ENCODE measurements at places on chromosomes 11 and 22.

DNA sequence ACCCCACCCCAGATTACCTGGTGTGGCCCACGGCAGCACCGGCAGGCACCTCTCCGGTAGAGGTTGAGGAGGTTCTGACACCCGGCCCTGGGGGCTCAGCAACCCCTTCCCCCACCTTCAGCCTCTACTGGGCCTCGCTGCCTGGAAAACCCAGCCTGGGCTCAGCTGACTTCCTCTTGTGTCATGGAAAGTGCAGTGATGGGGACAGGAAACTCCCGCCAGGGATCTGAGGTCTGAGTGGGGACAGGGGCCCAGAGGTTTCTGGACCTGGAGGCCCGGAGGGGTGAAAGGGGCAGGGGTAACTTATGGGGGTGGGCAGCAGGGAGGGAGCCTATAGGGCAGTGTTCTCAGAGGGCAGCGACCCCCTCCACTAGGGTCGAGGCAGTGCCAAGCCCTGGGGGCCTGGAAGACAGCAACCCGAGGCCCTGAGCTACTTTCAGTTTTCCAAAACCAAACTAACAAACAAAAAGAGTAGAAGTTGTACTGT is 10.0 kb upstream of the CD5 start:
- DNase-seq: no peak

DNA sequence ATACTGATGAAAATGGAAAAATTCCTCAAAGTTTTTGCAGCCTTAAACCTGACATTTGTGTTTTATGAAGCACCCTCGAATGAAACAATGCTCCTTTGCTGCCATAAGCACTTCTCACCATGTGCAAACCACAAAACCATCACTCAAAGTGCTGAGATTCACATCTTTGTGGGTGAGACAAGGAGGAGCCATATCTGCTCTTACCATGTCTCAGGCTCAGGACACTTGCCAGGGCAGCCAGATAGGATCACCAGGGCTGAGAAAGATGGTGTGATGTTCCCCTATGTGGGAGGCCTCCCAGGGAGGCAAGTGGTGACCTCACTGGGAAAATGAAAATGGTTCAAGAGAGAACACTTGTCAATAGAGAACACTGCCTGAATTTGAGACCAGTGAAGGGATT is 120.4 kb downstream of the CCDC34 start:
- no peak for DNase-seq

- no peak for DNase-seq
Measured at GRCh38 chr11:78667461-78667860, 92.8 kb upstream of the NARS2 start.

DNA sequence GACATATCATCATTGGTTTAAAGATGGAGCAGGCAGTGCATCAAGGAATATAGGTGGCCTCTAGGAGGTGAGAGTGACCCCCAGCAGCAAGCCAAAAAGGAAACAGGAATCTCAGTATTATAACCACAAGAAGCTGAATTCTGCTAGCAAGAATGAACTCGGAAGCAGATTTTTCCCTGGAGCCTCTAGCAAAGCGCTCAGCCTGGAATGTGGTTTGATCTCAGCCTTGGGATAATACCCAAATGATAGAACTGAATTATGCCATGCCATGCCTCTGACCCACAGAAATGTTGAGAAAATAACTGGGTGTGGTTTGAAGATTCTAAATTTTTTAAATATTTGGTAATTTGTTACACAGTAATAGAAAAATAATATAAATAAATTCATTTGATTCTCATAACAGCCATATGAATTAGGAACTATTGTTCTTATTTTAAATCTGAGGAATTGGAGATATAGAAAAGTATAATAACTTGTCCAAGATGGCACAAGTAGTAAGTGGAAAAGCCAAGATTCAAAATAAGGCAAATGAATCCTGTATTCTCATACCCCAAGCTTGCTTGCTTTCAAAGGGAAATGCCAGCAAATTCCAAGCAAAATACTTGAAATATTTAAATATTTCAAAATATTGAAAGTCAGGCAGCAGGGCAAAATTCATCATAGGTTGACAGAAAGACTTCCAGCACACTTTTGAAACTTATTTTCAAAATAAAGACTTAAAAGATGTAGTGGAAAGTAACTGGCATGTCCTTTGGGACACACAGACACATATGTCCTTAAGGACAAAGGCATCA is 567.4 kb downstream of the KCNA4 start:
- DNase-seq: no peak

DNA sequence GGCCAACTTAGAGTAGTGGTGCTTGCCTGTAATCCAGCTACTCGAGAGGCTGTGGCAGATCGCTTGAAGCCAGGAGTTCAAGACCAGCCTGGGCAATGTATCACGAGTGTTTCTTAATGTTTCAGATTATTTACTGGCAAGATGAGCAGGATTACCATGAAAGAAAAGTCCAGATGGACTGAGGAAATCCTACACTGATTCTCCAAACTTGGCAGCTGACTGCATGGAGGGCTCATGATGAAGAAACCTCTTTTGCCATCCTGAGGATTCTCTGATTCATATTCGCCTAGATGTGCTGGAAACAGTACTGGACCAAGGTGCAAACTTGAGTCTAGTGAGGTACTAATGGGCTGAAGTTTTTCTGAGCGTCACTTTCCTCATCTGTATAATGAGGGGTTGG is 2.8 kb upstream of the SIDT2 start:
- no peak for DNase-seq

DNA sequence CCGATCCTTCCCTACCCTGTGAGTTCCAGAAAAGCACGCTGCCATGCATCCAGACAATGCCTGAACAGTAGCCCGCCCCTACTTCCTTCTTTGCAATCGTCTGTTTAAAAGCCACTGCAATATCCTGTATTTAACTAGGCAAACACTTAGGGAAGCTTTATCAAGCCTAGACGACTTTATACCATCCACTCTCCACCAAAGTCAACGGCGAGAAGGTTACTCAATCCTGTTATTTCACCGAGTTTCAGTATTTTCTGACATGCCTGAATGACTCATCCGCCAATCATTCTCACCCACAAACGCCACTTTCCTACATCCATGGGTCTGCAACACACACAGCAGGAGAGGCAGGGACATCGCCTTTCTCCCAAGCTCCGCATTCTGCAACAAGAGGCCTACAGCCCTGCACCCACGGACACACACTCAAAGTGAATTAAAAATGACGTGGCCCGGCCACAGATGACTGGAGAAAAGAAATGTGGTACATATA is 9.3 kb downstream of the CELSR1 start:
- DNase-seq: no peak

DNA sequence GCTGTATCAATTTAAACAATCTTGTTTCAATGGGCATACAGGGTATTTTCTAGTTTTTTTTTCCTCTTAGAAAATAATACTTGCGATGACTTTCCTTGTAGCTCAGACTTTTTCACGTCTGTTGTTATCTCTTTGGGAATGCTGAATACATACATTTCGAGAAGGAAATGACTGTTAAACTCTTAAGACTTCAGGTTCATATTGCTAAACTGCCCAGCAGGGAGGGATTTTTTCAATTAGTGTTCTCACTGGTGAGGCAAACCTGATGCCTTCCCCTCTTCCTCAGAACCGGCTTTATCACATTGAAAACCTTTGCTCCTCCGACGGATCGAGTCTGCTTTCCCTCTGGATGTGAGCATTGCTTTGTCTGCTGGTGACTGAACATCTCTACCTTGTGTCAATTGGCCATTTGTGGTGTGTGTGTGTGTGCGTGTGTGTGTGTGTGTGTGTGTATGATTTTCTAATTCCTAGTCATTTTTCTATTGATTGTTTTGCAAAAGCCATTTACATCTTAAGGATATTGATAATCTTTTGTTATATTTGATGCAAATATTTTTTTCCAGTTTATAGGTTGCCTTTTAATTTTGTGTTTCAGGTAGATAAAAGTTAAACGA is 6.6 kb downstream of the NEAT1 start:
- no peak for DNase-seq

DNA sequence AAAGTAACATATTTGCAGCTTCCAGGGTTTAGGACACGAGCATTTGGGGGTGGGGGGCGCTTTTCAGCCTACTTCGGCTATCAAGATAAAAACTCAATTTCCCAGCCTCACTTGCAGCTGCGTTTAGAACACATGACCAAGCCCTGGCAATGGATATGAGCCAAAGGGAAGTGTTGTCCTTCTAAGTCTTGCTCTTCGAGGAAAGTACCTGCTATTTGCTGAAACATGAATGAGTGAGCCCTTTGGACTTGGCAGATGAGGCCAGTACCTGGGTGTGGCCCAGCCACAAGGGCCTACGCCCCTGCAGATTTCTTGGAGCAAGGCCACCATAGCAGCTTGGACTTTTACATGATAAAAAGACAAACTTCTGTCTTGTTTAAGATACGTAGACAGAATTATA is 60.2 kb upstream of the SORL1 start:
- DNase-seq: no peak

DNA sequence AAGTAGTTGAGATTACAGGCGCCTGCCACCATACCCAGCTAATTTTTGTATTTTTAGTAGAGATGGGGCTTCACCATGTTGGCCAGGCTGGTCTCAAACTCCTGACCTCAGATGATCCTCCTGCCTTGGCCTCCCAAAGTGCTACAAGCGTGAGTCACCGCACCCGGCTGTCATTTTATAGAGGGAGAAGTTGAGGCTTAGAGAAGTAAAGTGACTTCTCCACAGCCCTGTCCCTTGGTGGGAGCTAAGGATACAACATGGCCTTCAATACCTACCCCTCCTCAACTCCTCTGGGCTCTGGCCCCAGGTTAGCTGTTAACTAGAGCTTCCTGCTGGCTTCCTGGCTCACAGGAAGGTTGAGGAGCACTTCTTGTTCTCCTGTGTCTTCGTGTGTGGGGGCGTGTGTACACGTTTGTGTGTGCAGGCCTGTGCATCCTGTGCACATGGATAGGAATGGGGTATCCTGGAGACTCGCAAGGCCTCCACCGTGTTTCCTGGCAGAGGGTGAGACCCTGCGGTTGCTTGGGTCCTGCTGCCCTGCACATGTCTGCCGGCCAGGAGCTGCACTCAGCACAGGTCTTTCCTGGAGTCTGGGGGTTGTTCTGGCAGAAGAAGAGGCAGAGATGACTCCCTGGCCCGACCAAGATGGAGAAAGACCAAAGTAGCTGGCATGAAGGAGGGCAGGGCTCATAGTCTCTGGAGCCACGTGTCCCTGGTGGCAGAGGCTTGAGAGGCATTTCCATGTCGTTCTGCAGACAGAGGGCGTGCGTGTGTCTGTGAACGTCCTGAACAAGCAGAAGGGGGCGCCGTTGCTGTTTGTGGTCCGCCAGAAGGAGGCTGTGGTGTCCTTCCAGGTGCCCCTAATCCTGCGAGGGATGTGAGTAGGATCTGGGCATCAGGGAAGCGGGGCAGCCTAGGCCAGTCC is 2.4 kb downstream of the SIDT2 start:
- peak; percentile 30 for DNase-seq

GRCh38 chr11:17541330-17541885 is 2.8 kb downstream of the USH1C start:
- DNase-seq: no peak

- DNase-seq: no peak
Measured at GRCh38 chr11:61529537-61530225, 21.1 kb downstream of the LRRC10B start.

DNA sequence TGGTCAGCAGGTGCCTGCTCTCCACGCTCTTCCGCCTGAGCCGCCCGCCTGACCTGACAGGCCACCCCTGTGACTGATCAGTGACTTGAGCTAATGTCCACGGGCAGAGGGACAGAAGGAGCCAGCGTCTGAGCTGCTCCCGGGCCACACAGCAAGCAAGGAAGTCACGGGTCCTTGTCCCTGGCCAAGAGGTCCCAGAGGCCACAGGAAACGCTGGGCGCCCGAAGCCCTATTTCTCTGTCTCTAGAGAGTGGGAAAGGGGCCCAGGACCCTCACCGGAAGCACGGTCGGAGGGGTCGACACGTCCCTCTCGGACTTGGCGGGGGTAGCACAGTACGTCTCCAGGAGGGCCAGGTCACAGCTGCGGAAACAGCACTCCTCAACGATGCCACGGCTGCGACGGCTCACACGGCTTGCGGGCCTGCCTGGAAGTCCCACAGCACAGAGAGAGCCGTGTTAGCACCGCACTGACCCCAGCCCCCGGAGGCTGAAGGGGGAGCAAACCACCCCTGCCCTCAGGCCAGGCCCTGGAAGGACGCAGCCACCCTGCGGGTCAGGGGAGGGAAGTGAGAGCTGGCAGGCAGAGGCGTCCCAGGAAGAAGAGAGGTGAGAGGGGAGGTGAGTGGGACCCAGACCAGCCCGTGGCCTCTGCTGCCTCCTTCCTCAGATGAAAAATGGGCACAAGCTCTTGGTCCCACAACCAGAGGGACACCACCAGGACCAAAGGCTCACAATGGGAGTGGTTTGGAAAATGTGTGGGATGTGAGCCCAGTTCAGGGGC is 5.8 kb downstream of the IGF2 start:
- DNase-seq: no peak

DNA sequence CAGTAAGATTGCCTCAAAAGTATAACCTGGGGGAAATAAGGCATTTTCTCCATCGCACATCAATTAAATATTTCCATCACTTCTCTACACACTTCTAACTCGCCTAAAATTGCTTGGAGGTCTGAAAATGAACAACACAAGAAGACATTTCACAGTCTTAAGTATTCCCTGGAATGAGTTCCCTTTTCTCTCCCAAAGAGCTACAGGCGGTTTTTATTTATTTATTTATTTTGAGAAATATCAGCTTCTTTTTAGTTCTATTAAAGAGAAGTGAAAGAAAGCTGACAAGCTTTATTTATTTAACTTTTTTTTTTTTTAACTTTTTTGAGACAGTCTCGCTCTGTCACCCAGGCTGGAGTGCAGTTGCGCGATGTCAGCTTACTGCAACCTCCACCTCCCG is 11.5 kb upstream of the PARVB start:
- DNase-seq: no peak

GRCh38 chr11:78179459-78180071 is 8.9 kb downstream of the KCTD21 start:
- DNase-seq: no peak

DNA sequence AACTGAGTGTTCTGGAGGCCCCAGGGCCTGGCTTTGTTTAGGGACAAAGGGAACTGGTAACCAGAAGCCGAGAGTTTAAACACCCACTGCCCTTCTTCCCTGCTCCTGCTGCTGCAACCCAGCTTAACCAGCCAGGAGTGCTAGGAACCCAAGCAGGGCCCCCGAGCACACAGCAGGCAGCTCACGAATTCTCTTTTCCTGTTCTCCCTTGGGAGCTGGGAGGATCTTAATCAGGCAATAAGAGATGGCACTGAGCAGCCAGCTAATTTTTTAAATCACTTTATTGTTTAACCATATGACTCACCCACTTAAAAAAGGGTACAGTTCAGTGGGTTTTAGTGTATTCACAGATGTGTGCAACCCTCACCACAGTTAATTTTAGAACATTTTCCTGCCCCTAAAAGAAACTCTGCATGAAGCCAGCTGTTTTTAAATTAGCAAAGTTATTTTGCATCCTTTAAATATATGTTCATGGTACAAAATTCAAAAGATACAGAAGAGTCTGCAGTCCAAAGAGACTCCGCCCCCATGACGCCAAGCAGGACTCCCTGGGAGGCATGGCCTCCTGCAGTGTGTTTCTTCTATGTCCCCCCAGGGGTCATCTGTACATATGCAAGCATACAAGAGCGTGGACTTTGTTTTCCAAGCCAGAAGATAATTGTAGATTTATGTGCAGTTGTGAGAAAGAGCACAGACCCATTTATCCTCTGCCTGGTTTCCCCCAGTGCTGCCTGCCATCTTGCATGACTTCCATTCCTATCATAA is 18.9 kb upstream of the PPP6R3 start:
- no peak for DNase-seq

- DNase-seq: no peak
Measured at GRCh38 chr11:27076121-27076589, 35.5 kb downstream of the BBOX1 start.

All from stimulated activated CD4-positive, alpha-beta T cell treated with anti-CD3 and anti-CD28 coated beads, Interleukin-15, amount 100 ng/mL, for 1 hour (primary cell).